ENCODE measurements at places on chromosomes 5 and 9. TPM values are rescaled to one million over a fixed set of nuclear protein-coding genes. Genes with fewer than 3 reads are reported as not detected.
A peak's percentile ranks its signal among the peaks of the same experiment; 100 is the strongest.

DNA sequence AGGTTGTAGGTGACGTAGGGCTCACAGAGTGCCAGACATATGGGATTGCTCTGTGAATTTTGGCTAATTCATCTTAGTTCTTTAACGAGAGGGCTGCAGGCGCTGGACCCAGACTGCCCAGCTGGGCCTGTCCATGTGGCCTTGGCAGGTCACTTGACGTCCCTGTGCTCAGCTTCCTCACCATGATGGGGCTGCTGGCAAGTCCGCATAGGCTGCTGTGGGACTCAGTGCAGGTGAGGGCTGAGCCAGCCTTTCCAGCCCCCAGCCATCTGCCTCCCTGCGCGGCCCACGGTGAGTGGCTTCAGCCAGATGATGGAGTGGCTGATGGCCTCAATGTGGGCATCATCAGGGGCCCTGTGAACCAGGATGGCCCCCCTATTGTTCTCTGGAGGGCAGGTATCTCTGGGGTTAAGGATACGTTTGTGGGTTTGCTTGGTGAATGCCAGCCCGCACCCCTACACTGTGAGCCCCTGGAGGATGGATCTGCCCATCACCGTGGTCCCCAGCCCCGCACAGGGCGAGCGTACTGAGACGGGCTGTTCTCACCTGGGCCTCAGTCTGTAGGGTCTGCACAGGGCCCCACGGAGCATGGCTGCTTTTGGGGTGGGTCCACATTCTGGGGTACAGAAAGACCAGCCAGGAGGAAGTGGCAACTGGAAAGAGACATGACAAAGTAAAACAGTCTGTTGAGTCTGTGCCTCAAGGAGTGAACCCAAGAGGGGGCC lies 3.7 kb downstream of the CARD19 start:
- H3K4me1 ChIP-seq: peaks cover 31% of the 10 kb centered on the region
- H3K27ac ChIP-seq: no peak overlapping the region
- H3K4me3 ChIP-seq: no peak overlapping the region
- no peaks in the 10 kb centered on the region for H3K27me3 ChIP-seq
- no peak for DNase-seq
- H3K36me3 ChIP-seq: no peaks in the 10 kb centered on the region

GRCh38 chr9:89000371-89000781 lies 9.1 kb downstream of the S1PR3 start:
- no peaks in the 10 kb centered on the region for H3K27me3 ChIP-seq
- no peak for DNase-seq
- no peak overlapping the region for H3K27ac ChIP-seq
- H3K36me3 ChIP-seq: no peaks in the 10 kb centered on the region

GRCh38 chr5:38782180-38782835 lies 63.5 kb upstream of the OSMR start:
- H3K4me3 ChIP-seq: no peak overlapping the region
- no peak overlapping the region for H3K27ac ChIP-seq
- H3K4me1 ChIP-seq: peaks cover 14% of the 10 kb centered on the region
- no peak for DNase-seq

DNA sequence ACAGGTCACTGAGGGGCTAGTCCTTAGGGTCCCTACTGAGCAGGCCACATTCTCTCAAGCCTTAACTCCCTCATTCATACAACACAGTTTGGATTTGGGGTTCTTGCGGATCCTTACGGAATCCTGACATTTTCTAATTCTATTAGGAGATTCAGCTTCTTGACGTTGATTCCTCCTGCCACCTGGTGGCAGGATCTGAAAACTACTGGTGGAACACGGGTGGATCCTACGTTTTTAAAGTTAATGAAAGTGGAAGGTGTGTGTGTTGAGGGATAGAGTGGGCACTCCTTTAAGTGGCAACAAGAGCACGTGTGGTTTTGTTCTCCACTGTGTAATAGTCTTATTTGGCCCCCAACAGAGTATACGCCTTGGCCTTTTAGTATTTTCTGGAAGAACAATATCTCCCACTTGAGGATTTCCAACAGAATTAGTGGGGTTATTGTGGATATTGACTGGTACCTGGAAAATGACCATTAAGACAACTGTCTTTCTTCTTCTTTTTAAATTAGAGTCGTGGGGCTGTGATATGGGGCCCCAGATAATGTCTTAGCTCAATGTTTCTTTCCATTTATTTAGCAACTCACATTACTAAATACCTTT lies 25.2 kb downstream of the SLC28A3 start:
- no peaks in the 10 kb centered on the region for H3K27me3 ChIP-seq
- no peak overlapping the region for H3K27ac ChIP-seq
- no peak overlapping the region for H3K4me3 ChIP-seq
- no peaks in the 10 kb centered on the region for H3K4me1 ChIP-seq

DNA sequence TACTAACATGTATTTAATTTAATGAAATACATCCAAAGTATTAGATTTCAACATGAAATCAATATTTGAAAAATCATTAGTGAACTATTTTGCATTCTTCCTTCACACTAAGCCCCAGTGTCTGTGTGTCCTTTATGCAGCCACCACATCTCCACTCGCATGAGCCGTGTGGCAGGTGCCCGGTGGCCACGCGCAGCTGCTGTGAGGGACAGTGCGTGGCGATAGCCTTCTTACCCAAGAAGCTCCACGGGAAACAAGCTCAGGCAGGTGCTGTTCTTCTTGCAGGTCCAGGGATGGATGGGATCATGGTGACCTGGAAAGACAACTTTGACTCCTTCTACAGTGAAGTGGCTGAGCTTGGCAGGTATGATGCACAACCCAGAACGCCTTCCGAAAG lies 79.3 kb upstream of the OTULINL start:
- DNase-seq: no peak
- no peaks in the 10 kb centered on the region for H3K27me3 ChIP-seq
- H3K36me3 ChIP-seq: peaks cover 27% of the 10 kb centered on the region
- no peaks in the 10 kb centered on the region for H3K4me1 ChIP-seq

DNA sequence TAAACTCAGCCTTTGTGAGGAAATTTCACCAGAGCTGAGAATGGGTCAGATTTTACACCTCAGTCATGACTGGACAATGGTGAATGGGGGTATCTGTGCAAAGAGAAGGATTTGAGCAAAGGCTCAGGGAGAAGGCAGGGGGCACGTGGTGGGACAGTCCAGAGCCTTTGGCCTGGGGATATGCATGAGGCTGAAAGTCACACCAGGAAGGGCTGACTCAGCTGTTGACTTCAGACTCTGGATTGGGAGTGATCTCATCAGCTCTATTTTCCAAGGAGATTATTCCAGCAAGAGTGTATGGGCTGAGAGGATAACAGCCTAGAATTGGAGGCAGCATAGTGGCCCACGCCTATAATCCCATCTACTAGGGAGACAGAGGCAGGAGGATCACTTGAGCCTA lies 53.6 kb downstream of the SAXO1 start:
- DNase-seq: no peak
- no peaks in the 10 kb centered on the region for H3K27me3 ChIP-seq
- H3K27ac ChIP-seq: no peak overlapping the region
- no peaks in the 10 kb centered on the region for H3K36me3 ChIP-seq

GRCh38 chr5:23208959-23209431 lies 298.4 kb upstream of the PRDM9 start:
- H3K27me3 ChIP-seq: no peaks in the 10 kb centered on the region
- no peak overlapping the region for H3K27ac ChIP-seq
- peak; percentile 39 for DNase-seq
- H3K4me3 ChIP-seq: no peak overlapping the region
- no peaks in the 10 kb centered on the region for H3K4me1 ChIP-seq
- no peaks in the 10 kb centered on the region for H3K36me3 ChIP-seq

DNA sequence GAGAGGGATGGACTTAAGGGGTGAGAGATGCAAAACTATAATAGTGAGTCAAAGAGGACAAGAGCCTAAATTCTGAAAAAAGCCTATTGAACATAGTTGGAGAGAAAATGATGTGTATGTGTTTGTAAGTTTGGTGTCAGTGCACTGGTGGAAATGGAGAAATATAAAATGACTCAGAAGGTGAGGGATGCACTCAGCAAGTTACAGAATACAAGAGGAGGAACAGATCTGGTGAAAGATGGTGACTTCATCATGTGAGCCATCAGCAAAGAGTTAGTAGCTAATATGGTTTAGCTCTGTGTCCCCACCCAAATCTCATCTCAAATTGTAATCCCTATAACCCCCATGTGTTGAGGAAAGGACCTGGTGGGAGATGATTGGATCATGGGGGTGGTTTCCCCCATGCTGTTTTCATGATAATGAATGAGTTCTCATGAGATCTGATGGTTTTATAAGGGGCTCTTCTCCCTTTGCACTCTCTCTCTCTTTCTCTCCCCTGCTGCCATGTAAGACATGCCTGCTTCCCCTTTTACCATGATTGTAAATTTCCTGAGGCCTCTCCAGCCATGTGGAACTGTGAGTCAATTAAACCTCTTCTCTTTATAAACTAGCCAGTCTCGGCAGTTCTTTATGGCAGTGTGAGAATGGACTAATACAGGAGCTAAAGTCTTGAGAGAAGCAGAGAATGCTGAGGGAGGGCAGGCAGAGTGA lies 30.4 kb upstream of the FYB1 start:
- H3K27ac ChIP-seq: no peak overlapping the region
- H3K4me1 ChIP-seq: no peaks in the 10 kb centered on the region
- no peaks in the 10 kb centered on the region for H3K36me3 ChIP-seq
- no peaks in the 10 kb centered on the region for H3K27me3 ChIP-seq
- no peak overlapping the region for H3K4me3 ChIP-seq

DNA sequence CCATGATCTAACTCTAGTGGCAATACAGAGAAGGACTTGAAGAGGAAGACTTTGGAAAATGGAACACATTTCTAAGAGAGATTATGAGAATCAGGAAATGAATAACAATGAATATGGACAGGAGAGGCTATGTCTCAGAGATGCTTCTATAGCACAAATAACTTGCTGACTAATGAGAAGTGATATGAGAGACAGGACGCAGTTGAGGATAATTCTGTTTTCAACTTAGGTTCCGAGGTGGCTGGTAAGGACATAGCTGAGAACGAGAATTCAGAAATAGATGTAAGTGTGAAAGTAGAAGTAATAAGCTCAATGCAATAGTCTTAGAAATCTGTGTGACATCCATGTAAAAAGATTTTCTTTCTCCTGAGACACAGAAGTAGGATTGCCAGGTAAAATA lies 358.1 kb upstream of the GRAMD2B start:
- H3K27me3 ChIP-seq: no peaks in the 10 kb centered on the region
- H3K4me1 ChIP-seq: no peaks in the 10 kb centered on the region

- no peak overlapping the region for H3K4me3 ChIP-seq
- no peak overlapping the region for H3K27ac ChIP-seq
- peaks cover 58% of the 10 kb centered on the region for H3K27me3 ChIP-seq
- no peaks in the 10 kb centered on the region for H3K36me3 ChIP-seq
These were observed 189.0 kb upstream of the PANK3 start for GRCh38 chr5:168768172-168768571.

GRCh38 chr5:1732945-1733344 lies 66.7 kb downstream of the MRPL36 start:
- no peak for DNase-seq
- H3K4me1 ChIP-seq: no peaks in the 10 kb centered on the region
- no peak overlapping the region for H3K4me3 ChIP-seq
- H3K27me3 ChIP-seq: peaks cover 14% of the 10 kb centered on the region
- H3K36me3 ChIP-seq: no peaks in the 10 kb centered on the region
- no peak overlapping the region for H3K27ac ChIP-seq

The PRLR gene
- total RNA-seq: 22.2 TPM

The LYSMD3 gene
- 22.2 TPM for total RNA-seq

The SKP1 gene
- 340 TPM for total RNA-seq

Measured in HepG2 (cell line).